ENCODE measurements at places on chromosomes 6 and 20.

DNA sequence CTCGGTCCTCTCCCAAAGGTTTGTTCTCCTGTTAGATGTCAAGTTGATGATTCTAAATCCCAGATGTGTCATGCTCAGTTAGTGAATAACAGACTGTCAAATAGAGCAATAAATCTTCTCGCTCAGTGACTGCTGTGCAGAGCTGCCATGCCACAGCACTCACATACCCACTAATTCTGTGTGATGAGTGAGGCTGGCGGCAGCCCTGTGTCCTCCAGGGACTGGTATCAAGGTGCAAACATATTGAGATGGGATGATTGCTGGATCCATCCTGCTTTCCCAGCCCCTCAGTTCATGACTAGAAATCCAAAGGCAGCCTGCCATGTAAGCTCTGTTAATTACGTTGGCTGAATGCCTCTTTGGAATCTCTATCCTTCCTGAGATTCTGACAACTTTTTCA, 103.9 kb downstream of the OLIG3 start:
- no peak for DNase-seq

- DNase-seq, result no peak
These were observed 7.7 kb downstream of the AMD1 start for GRCh38 chr6:110882274-110882619.

- no peak for DNase-seq
These were observed 25.8 kb downstream of the SNRNP48 start for GRCh38 chr6:7615611-7616383.

- DNase-seq, result peak; percentile 81
These were observed 9.1 kb downstream of the BCL2L1 start for GRCh38 chr20:31713312-31714273.

DNA sequence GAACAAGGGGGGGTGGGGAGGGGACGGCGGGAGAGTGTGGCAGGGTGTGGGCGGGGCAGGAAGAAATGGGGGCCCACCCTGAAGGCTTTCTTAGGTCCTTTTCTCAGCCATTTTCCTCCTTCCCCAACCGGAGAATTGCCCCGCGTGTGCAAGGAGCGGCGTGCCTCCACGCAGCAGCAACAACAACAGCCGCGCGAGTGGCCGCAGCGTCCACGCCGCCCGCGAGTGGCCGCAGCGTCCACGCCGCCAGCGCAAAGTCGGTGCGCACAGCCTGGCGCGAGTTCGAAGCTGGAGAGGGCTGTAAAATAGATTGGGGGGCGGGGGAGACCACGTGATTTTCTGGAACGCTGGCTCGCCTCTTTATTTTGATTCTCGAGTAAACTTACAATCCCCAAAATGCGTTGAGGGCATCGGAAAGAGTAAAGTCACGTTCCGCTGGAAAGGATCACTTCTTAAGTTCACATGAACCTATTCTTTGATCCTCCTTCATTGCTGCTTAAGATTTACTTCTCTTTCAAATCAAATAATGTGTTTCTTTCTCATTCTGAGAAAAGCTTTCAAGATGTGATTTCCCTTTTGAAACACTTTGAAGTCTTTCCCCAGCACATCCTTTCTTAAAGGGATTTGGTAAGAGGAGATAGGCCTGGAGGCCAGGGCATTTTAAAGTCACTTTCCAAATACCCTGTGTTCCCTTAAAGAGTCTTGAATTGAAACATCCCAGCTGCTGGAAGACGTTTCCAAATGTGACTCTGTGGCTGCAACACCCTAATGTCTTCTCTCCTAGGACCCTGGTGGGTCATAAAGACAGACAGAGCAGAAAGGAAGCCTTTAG, 66.7 kb upstream of the ZNF217 start:
- DNase-seq, result no peak

DNA sequence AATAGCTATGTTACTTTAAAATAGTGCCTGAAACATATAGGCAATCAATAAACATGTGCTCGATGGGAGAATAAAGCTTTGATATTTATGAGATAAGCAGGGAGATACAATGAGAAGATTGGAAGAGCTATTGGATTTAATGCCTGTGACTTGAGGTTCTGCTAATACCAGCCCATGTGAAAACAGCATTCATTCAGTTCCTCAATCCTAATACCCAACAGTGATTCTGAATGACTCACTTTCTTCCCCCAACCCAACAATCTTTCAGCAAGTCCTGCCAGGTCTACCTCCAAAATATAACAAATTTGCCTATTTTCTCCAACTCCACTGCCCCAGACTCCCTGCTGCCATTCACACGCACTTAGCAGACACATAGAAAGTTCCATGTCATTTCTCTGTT, 26.6 kb upstream of the KLHL31 start:
- no peak for DNase-seq

- peak; percentile 20 for DNase-seq
These were observed 12.9 kb upstream of the ARMC2 start for GRCh38 chr6:108835218-108835850.

GRCh38 chr20:43151256-43151655, 38.5 kb downstream of the PTPRT start:
- DNase-seq, result no peak

GRCh38 chr6:50820869-50821264, 2.2 kb downstream of the TFAP2B start:
- no peak for DNase-seq

DNA sequence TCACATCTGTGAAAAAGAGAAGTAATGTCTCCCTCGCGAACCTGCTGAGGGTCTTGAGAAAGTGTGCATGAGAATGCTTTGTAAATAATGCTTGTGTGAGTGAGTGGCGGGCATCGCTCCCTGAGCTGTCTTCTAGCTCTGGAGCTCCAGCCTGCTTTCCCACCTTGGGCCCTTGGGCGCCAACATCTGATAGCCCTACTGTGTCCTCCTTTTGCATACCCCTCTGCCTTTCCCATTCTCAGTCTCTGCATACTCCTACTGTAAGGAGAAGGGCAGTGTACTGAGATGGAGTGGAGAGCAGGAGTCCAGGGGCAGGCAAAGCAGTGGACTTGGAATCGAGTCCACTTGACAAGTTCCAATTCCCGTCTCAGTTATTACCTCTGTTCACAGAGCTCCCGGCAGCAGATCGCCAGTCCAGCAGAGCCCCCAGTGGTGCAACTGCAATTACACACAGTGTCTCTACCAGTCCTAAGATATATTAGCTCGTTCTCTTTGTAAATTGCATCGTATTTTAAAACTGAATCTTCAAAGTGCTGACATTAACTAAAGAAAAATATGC, 847 bp upstream of the NCR2 start:
- no peak for DNase-seq

DNA sequence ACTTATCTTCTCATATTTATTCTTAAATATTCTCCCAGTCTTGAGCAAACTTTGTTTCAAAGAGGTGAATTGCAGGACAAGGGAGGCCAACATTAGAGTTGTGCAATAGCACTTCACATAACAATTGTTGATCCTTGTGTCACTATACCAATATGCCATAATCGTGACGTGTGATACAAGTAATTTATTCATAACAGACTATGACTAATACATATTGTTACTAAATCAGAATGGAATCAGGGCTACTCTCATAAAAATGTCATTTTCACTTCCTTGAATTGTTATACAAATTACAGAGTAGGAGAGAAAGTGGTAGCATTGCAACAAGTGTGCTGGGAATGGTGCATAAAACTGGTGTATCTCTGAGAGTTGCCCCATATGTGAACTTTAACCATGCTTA, 37.2 kb upstream of the PLCB1 start:
- no peak for DNase-seq

DNA sequence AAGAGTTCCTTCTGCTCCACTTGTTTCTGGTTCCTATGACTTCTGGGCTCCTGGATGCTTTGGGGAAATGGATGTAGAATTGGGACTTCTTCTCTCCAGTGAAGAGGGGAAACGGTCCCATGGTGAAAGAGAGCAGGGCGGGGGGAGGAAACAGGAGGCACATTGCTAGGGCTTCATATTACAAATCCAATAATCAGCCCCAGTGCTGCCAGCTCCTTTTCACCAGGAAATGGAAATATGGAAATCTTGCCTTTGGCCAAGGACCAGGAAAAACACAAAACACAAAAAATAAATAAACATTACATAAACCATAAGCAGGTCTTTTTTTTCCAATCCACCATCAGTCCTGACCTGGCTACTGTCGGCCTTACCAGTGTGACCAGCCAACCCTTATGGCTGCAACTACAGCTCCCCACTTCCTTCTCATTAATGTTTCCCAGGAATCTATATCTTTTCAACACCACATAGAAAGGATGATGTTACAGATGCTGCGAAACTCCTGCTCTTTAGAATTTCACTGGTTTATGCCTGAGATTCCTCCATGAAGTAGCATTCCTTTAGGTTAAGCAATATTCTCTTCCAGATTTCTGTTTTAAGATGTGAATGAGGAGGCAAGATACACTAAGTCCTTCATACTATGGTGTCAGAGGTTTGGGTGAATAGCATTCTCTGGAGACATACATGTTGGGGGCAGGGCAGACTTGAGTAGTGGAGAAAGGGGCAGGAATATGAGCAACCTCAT, 2.0 kb downstream of the PI3 start:
- DNase-seq, result no peak

DNA sequence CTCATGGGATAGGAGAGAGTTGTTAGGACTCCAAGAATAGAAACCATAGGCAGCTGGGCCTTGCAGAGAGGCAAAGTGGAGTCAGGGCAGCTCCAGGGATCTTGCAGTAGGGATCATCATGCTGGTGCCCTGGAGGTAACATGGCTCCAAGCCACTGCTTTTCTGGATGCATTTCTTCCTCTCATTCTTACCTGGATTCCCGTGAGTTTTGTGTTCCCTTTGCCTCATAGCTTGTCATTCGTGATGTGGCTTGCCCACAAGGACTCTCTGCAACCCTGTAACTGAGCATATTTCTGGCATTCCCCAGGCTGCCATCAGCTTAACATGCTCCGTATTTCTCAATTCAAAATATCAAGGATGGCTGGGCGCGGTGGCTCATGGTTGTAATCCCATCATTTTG, 5.3 kb downstream of the NHLRC1 start:
- DNase-seq, result no peak

DNA sequence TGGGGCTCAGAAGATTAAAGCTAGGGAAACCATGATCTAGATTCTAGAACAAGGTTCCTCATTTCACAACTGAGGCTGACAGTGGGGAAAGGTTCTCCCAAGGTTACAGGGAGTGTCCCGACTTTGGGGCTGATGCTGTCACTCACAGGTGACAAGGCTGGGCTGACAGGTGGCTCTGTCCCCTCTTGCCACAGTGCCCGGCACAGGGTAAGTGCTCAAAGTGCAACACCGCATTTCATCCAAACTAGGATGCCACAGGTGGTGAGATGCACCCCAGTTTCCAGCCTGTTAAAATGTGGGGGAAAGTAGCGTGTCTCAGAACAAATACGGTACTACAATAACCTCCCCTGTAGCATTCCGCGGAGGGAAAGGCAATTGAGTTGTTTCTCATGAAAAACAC, 7.8 kb downstream of the ZBP1 start:
- no peak for DNase-seq

GRCh38 chr6:26375270-26375669, 7.6 kb upstream of the BTN2A2 start:
- DNase-seq, result no peak

DNA sequence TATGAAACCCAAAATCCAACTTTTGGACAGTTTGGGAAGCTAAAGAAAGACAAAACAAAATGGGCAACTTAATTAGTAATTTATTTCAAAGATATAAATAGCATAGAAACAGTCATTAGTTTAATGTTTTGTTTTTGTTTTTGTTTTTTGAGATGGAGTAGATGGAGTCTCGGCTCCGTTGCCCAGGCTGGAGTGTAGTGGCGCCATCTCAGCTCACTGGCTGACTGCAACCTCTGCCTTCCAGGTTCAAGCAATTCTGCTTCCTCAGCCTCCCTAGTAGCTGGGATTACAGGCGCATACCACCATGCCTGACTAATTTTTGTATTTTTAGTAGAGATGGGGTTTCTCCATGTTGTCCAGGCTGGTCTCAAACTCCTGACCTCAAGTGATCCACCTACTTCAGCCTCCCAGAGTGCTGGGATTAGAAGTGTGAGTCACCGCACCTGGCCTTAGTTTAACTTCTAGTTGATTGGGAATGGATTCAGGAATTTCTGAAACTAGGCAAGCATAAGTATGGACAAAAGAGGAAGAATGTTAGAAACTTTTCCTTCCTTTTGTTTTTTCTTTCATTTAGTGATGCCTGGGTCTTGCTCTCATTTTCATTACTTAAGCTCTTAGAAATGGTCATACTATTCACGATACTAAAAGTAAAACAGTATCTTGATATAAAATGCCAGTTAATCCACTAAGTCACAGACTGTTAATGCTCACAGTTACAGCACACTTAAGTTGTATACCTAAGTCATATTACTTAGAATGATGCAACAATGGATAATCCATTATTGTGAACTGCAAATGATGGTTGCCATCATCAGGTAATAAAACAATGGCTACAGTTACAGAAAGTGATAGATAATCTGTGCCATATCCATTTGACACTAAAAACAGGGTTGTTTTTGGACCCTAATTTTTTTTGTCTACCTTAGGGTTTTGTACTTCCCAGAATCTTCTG, 8.2 kb downstream of the SENP6 start:
- DNase-seq, result no peak

DNA sequence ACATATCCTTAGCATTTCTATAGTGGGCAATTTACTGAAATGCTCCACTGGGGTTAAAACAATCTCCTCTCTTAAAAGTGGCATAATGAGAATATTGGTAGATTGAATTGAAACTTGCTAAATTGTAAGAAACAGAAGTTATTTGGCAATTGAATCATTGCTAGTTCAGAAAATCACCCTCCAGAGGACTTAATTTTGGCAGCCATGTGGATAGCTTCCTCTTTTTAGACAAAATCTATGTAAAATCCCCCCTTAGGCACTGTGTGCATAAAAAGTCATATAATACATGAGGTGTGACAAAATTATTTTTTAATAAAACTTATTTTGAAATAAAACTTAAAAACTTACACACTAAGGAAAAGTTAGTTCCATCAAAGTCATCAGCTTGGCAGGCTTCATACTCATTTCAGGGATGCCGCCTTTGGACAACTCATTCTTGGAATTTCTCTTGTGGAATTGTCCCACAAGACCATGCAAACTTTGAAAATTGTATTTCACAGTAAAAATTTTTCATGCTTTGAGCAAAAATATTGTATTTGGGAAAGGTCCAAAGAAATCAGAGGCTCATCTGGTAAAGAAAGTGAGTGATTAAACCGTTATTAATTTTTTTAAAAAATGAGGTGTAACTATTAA, 473.0 kb downstream of the BCKDHB start:
- DNase-seq, result no peak

- DNase-seq, result no peak
These were observed 428.8 kb upstream of the JARID2 start for GRCh38 chr6:14817074-14817473.

DNA sequence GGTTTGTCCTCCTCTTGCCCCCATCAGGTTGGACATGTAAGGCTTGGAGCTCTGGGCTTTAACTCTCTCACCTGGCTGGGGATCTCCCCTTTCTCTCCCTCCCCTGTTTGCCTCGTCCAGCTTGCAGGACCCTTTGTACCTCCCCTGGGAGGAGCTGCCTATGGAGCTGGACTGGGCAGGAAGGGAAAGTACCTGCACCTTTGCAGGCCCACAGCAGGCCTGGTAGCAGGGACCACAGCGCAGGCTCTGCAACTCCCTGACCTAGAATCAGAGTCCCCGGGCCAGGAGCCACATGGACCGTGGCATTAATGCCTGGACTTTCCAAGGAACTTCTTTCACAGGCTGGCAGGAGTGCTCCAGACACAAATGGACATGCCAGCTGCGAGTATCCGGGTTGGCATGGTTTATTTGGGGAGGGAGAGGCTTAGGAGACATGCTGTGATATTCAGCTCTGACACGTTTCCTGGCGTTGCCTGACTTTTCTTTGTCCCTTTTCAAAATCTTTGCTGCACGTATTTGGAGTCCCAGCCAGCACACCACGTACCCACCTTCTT, 268.5 kb upstream of the EXOC2 start:
- no peak for DNase-seq
